ENCODE measurements at places on chromosomes 3 and 15.

DNA sequence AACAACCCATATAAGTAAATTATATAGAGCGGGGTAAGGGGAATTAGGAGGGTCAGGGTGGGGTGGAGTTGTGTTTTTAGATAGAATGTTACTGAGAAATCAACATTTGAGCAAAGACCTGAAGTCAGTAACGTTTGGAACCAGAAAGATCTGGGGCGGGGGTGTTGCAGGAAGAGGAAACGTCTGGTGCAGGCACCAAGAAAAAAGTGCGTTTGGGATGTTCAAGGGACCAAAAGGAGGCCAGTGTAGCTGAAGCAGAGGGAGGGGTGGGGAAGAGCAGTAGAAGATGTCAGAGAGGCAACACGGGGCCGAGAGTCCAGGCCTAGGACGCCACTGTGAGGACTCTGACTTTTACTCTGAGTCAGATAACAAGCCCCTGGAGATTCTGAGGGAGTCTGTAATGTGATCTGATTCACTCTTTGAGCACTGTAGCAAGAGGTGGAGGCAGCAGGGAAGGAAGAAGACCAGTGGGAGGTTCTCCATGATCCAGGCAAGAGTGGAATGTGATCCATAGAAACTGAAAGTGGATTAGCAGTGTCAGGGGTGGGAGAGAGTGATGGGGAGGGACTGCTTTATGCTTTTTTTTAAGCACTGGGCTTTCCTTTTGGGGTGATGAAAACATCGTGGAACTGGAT, 179.3 kb upstream of the CHRM5 start:
- no peak for DNase-seq

DNA sequence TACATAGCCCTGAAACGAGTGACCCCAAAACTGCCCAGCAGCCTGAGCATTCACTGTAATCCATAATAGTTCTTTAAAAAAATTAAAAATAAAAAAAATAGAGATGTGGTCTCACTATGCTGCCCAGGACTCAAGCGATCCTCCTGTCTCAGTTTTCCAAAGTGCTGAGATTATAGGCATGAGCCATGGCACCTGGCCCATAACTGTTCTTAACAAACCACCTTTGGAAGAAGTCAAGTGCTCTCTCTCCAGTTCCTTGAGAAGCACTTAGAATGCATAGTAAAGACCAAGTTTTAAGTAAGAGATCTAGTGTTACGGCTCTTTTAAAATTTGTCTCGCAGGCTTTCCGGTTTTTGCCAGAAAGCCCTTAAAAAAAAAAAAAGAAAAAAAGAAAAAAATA, 8.2 kb downstream of the CDC25A start:
- DNase-seq, result no peak

DNA sequence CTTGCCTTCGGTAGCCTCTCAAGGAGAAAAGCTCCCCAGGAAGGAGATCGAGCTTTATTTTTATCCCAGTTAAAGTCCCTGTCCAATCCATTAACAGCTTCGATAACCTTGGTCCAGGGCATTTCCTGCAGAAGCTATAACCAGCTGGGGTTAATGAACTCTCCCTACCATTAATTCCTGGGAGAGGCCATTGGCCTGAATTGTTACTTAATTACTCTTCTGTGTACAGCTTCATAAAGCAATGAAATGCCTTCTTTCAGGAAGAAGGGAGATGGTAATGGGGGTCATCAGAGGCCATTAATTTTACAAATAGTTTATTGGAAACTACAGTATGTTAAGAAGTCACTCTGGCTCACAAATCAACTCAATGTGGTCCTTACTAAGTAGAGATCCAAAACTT, 1.9 kb upstream of the TMCO5A start:
- DNase-seq, result no peak

GRCh38 chr3:46930166-46930944, 46.2 kb downstream of the CCDC12 start:
- DNase-seq, result no peak

DNA sequence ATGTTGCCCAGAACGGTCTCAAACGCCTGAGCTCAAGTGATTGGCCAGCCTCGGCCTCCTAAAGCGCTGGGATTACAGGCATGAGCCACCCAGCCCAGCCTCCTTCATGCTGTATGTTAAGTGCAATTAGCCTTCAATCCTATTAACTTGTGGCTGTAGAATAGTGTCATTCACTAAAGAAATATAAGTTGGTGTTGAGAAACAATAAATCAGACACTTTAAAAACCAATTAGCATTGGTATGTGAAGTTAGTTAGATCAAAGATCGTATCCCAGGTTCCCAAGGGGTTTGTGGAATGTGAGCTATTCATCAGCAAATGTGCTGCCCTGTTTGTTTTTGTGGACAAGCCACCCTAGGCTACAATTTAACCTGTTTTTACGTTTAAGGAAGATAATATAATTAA, 11.0 kb upstream of the PIK3CB start:
- DNase-seq, result no peak

- no peak for DNase-seq
Observed at GRCh38 chr3:58296269-58296668, 9.8 kb upstream of the RPP14 start.

- no peak for DNase-seq
Observed at GRCh38 chr15:36632226-36632625, 52.8 kb downstream of the CDIN1 start.

DNA sequence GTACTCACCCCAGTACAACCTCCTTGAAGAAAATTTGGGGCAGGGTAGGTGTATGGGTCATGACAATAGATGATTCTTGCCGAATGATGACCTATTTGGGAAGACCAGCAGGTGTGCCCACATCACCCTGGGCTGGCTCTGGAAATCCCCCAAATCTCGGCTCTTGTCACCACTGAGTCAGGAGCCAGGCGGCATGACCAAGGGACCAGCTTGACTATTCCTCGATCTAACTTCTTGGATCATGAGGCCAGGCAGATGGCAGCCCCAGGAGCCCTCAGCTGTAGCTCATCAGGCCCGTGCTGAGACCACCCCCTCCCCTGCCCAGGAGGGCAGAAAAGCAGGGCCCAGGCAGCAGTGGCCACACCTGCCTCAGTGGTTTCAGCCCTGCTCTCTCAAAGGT, 9.2 kb upstream of the MUC4 start:
- DNase-seq, result no peak

DNA sequence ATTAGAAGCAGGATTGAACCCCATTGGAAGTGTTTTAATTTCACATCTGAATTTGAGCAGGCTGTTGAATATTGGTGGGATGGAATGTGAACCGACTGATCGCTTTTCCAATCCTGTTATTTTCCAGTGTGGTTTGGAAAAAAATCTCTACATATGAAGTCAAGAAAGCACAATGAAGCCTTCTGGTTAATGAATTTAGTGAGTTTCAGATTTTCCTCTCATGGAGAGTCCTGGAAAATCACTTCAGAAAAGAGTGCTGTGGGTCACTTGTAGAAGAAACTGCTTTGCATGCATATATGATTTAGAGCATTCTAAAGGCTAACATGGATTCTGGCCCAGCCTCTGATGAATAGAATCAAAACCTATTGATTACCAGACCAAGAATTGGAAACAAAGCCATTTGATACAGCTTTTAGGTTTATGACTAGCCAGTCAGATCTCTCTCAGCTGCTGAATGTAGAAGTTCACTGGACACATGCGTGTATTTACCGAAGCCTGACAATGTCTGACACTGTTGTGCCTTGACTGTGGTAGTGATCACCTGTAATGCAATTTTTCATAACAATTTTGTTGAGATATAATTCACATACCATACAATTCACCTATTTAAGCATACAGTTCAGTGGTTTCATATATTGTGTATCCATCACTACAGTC, 121.9 kb downstream of the FNDC3B start:
- no peak for DNase-seq

Data from NCI-H1105 treated with DMSO at 0.1 percent for 48 hours (cell line).